Sigmoid colon (tissue), 7 donors: ENCODE measurements at places on chromosomes 11 and 22. TPM values are rescaled to one million over a fixed set of nuclear protein-coding genes. Genes with fewer than 3 reads are reported as not detected.

DNA sequence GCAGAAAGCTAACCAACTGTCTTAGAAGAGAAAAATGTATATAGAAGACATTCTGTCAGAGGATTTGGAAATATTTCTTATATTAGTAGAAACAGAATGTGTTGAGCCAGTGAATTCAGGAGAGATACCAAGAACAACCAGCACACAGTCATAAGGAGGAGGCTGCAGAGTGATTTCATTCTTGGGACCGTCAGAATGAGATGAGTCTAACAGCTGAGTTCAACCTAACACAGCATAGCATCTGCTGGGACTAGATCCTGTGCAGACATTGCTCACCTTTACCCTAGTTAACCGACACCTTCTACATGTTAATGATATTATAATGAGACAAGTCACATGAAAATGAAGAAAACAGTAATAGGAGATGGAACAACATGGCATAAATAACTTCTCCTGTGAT is 85.5 kb downstream of the XRRA1 start:
- no peak for DNase-seq

DNA sequence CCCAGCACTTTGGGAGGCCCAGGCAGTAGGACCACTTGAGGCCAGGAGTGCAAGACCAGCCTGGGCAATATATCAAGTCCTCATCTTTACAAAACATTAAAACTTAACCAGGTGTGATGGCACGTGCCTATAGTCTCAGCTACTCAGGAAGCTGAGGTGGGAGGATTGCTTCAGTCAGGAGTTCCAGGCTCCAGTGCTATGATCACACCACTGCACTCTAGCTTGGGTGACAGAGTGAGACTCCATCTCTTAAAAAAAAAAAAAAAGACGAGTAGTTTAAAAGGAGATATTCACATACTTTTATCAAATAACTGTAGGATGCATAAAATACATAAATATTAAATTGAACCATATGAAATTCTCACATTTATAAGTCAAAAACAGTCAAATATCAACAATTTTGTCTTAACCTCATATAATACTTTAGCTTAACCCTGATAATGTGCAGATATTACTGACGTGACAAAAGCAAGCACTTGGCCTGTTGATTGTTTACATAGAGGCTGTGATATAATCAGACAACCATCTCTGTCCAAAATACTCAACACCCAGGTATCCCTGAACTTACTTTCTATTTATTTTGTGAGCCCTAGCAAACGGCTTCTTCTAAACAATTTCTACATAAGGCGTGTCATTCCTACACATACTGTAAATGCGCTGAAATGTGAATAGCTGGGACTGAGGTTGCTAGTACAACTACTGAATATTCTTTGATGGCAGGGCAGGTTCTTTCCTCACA is 57.0 kb downstream of the PRCP start:
- DNase-seq = no peak

GRCh38 chr22:29061773-29062172 is at the start of gene C22orf31:
Gene C22orf31 (minus strand): TSS chr22:29061831. CDS start chr22:29061792, 39 bp downstream.
- peak; percentile 1 for DNase-seq

LDHAL6A gene
- not detected for total RNA-seq

VWA5A gene
- 15.0 TPM for total RNA-seq

DNA sequence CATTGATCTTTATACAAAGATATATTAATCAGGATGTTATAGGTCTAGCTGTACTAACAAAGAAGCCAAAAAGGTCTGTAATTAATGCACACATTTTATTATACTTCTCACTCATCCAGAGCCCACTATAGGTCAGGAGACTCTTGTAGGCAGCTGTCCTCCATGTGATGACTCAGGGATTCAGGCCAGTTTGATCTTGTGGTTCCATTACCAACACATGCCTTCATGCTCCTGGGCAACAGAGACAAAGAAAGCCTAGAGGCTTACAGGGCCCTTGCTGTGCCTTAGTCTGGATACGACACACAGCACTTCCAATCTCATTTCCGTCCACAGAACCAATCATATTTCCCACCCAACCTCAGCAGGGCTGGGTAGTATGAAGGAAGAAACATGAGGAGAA is 150.3 kb upstream of the NCAM1 start:
- DNase-seq = no peak

DNA sequence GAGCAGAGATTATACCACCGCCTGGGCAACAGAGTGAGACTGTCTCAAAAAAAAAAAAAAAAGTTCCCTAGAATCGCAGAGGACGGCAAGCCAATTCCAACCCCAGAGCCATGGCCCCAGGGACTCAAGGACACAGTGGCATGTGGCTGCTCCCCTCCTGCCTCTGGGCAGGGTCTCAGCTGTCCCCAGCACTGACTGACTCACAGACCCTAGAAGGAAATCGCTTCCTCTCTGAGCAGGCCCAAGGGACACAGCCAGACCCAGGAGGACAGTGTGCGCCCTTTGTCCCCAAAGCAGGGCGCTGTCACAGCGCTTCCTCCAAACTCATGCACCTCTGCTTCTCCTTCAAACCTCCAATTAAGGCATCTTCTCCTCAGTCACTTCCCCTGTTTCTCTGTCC is 2.3 kb downstream of the PACSIN3 start:
- no peak for DNase-seq

- DNase-seq = no peak
Observed at GRCh38 chr22:39177456-39177775, 24.9 kb upstream of the CBX7 start.

DNA sequence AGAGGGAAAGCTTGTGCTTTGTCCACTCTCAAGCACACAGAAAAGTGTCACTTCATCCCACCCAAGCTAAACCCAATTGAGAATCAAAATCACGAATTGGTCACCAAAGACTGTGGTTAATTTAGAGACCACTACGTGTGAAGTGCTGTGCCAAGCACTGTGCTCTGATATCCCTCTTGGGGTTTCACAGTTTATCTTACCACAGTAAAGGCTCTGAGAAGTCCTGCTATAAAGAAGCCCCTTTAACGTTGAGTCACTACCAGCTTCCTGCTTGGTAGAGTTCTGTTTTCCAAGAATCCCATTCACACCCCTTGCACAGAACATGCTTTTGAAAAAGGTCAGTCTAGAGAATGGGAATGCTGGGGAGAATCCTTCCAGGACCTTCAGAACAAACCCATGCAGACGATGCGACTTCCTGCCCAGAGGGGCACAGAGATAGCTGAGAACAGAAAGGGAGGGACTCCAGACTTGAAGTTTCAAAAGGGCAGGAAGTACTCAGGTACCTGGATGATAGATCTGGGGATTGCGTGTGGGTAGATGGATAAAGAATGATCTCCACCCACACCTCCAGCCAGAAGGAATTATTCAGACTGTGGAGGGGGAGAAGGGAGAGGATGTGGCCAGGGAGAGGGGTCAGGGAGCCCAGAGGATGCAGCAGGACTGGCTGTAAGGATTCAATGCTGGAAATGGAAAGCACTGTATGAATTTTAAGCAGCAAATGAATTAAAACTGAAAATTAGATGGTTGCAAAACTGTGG is 18.1 kb upstream of the TSPAN18 start:
- no peak for DNase-seq

- DNase-seq = no peak
Observed at GRCh38 chr11:111000400-111001080, 245.0 kb upstream of the POU2AF2 start.

NPAS4 gene
- 0.95 TPM for total RNA-seq

OR10A2 gene
- not detected for total RNA-seq

GRCh38 chr11:44565953-44566949 is 788 bp downstream of the CD82 start:
- peak; percentile 60 for DNase-seq

- peak; percentile 52 for DNase-seq
Observed at GRCh38 chr22:35312198-35313059, 12.7 kb downstream of the TOM1 start.

DNA sequence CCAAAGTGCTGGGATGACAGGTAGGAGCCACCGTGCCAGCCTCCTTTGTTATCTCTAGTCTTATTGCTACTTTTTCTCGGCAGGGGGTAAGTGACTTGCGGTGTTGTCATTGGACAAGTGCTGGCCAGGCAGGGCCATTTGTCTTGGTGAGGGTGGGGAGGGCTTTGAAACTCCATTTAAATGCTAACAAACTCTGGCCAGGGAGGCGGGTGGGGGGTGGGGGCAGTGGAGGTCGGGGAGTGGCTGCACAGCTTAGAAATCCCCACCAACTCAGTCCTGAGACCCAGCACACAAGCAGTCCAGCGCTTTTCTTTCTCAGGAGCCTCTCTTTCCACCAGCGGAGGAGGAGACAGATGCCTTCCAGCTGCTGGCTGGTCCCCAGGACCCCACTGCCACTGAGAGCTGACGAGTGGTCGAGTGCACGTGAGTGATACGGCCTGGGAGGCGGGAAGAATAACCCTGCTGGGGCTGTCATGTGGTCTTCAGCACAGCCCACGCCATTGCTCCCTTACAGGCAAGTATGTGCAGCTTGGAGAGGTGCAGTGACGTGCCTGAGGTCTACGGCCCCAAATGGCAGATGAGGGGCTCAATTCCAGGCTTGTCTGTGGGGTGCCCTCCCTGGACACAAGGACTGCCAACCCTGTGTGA is 24.2 kb upstream of the OSBPL5 start:
- DNase-seq = peak; percentile 57

- DNase-seq = no peak
Observed at GRCh38 chr11:117767071-117767470, 29.9 kb downstream of the DSCAML1 start.

FXYD6 gene
- total RNA-seq = 286 TPM

GRCh38 chr22:37044634-37045625 is 6.6 kb upstream of the KCTD17 start:
- DNase-seq = no peak

GRCh38 chr11:128725630-128726319 is 31.9 kb downstream of the FLI1 start:
- DNase-seq = no peak

MADD gene
- total RNA-seq = 33.5 TPM

DNA sequence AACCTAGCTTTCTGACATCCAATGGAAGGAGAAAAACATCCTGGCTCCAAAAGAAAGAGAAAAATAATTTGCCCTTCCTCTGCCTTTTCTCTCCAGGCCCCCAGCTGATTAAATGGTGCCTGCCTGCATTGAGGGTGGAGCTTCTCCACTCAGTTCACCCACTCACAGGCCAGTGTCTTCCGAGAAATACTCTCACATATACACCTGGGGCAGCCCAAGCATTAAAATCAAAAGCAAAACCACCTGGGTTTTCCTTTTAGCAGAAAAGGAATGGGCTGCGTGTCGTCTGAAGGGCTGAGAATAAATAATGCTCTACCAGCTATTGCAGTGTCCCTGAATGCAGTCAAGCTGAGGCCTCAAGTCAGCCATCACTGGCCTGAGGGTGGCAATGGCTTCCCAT is 1143.8 kb upstream of the TENM4 start:
- DNase-seq = no peak

- no peak for DNase-seq
Observed at GRCh38 chr11:112658431-112658878, 302.8 kb upstream of the NCAM1 start.

C22orf23 gene
- not detected for total RNA-seq

DNA sequence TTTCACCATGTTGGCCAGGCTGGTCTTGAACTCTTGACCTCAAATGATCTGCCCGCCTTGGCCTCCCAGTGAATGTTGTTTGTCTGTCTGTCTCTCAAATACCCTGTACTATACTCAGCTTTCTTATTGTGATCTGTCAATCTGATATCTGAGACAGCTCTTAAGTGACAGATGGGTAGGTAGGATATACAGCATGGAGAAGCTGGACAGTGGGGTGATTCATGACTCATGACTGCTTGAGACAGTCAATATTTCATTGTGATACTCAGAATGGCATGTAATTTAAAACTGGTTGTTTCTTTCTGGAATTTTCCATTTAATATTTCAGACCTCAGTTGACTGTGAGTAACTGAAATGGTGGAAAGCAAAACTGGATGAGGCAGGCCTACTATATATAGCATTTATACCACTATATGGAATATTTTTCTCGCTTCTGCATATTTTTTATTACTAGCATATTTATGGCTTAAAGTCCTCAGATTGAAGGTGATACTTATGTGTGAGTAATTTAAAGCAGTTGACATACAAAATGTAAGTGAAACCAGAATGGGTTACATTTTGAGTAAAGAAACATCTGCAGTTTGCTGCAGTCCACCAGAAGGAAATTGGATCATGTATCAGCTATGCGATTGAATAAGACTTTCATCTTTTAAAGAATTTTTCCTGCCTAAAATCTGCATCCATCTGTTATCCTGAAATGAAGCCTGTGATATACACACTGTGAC is 22.3 kb downstream of the ARHGAP42 start:
- DNase-seq = no peak

DNA sequence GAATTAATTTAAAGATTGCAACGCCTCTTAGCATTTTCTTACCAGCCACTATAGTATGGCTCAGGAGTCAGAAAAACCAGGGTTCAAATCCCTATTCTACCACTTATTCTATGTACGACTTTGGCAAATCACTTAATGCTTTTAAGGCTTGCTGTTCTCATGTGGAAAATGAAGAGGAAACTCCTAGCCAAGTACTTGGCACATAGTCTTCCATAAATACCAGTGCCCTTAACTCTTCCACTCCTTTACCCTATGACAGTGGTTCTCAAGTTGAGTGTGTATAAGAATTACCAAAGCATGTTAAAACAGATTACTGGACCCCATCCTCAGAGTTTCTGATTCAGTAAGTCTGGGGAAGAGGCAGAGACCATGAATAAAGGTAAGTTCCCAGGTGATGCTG is 107.6 kb downstream of the RBFOX2 start:
- no peak for DNase-seq

TTC17 gene
- total RNA-seq = 93.3 TPM

- DNase-seq = no peak
Observed at GRCh38 chr11:111975076-111975806, 38.1 kb downstream of the DIXDC1 start.

DNA sequence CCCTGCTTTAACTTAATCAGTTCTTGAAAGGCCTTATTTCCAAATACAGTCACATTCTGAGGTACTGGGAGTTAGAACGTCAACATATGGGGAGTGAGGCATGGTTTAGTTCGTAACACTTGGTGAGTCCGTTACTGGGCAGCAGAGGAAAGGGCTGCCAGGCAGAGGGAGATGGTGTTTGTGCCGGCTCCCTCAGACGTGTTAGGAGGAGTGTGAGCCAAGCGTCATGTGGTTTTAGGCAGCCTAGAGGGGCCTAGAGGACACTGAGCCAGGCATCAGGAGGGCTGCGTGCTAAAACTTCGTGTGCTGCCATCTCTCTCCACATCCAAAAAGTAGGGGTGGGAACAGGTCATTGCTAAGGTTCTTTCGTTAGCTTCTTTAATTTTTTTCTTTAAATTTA is 10.2 kb downstream of the BCR start:
- no peak for DNase-seq

- DNase-seq = no peak
Observed at GRCh38 chr11:73387594-73388264, 11.5 kb downstream of the RELT start.

GRCh38 chr11:110977661-110978060 is 265.4 kb upstream of the ARHGAP20 start:
- DNase-seq = no peak
